Activated CD4-positive, alpha-beta T cell treated with anti-CD3 and anti-CD28 coated beads for 1 hour (primary cell): ENCODE measurements at places on chromosomes 4 and X.

DNA sequence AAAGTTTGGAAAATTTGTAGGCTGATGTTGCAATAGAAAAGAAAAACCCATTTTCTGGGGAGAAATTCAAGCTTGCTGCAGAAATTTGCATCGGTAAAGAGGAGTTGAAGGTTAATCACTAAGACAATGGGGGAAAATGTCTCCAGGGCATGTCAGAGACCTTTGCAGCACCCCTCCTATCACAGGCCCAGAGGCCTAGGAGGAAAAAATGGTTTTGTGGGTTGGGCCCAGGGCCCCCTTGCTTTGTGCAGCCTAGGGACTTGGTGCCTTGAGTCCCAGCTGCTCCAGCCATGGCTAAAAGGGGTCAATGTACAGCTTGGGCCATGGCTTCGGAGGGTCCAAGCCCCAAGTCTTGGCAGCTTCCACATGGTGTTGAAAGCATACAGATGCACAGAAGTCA, 17.8 kb downstream of the TMSB15A start:
- DNase-seq = no peak

GRCh38 chr4:54497947-54498346, 159.8 kb upstream of the KIT start:
- DNase-seq = no peak

- DNase-seq = no peak
These were observed 21.2 kb upstream of the GLRA2 start for GRCh38 chrX:14508025-14508690.

DNA sequence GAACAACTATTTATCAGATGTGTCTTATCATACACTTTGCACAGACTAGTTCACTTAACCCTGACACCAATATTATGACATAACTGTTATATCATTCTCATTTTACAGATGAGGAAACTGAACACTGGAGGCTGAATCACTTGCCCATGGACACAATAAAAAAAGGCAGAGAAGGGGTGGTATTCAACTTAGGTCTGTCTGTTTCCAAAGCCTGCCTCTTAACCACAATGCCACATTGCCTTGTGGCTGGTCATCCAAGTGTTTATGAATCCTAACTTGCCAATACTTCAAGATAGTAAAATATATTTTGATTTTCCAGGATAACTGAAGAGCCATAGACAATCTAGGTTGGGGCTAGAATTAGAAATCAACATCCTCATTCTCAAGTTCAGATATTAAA, 327.8 kb downstream of the NR3C2 start:
- DNase-seq = no peak

DNA sequence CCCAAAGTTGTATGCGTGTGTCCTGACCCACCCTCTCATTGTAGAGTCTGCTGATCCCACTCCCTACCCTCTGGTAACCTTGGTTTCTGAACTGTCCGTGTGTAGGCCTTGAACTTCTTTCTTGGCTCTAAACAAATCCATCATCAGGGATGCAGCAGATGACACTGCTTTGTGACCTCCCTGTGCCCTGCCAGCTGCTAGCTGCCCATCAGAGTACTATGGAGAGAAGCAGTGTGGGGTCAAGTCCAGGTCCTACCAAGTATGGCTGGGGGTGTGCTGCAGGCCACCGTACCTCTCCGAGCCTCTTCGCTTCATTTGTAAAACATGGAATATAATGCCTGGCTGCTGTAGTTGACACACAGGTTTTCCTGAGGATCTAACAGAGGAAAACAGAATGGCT, 183.5 kb upstream of the RBPJ start:
- no peak for DNase-seq

- no peak for DNase-seq
These were observed 444 bp upstream of the ARHGAP6 start for GRCh38 chrX:11666164-11666563.

GRCh38 chr4:42357325-42357724, 40.0 kb upstream of the SHISA3 start:
- DNase-seq = no peak

- no peak for DNase-seq
These were observed 374.9 kb upstream of the AADAT start for GRCh38 chr4:170464614-170465197.

GRCh38 chrX:47500554-47500953, 17.5 kb upstream of the ZNF41 start:
- no peak for DNase-seq

GRCh38 chr4:152463562-152463961, 72.3 kb downstream of the FBXW7 start:
- no peak for DNase-seq

GRCh38 chr4:142040043-142040442, 403.7 kb downstream of the IL15 start:
- no peak for DNase-seq

GRCh38 chr4:123256901-123257300, 139.7 kb upstream of the SPRY1 start:
- no peak for DNase-seq

GRCh38 chrX:110851780-110852179, 56.2 kb upstream of the CHRDL1 start:
- no peak for DNase-seq

DNA sequence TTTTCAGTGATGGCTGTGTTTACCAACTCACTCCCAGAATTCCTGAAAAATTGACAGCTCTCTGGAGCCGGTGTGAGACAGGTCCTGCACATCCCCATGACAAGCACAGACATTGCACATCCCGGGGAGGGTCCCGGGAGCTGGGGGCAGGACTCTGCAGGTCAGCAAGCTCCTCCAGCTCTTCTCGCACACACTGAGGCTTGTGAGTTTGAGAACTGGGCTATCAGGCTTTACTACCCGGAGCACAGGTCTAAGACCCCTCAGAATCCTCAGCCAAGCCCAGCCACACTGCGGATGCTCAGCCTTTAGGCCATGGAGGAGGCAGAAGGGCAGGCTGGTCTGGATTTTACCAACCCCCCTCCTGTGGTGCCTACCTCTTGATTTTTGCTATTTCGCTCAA, 5.6 kb upstream of the CLDN24 start:
- DNase-seq = no peak

DNA sequence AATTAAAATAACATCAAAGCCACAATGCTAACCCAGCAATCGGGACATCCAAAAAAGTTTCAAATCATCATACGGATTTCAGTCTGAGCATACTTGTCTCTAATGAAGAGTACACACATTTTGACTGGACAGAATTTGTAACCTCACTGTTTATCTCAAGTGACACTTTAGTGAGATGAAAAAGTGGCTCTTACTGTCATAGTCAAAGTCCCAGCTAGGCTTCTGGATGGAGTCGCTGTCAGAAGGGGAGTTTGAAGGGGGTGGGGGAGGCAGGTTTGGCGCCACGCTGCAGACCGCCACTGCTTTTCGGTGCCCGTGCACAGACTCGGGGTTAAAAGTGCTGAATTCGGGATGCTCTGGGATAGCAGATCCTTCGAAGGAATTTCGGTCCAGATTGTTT, 41.0 kb upstream of the MTNR1A start:
- no peak for DNase-seq

DNA sequence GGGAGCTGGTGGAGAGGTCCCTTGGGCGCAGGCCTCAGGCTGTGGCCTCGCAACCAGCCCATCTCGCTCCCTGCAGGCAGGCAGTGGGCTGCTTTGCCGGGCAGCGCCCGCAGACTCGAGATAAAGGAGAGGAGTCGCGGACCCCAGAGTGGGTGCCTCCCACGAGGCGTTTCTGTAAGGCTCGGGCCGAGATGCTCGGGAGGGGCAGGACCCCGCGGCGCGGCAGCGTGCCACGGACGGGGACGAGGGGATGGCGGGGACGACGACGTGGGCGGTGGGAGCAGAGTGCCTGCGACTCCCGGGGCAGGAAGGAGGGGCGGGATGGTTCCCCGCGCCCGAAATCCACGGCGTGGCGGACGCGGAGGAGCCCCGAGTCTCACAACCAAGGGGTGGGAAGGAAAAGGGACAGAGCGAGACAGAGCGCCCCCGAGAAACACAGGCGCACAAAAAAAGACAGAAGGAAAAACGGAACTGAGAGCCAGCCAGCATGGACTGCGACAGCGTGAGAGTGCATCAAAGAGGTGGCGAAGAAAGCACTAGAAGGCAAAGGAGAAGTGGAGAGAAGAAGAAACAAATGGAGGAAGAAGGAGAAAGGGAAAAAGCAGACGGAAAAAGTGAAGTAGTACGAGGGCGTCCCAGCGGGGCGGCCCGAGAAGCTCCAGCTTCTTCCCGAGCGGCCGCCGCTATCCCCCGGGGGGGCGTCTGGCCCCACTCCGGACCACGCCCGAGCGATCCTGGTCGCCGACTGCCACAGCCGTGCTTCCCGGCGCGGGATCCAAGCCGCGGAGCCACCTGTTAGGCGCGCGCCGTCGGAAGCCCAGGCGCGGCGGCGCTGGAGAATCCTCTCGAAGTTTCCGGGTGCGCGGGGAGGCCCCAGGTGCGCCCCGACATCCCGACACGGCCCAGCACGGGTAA, 1.5 kb downstream of the BEND4 start:
- no peak for DNase-seq

DNA sequence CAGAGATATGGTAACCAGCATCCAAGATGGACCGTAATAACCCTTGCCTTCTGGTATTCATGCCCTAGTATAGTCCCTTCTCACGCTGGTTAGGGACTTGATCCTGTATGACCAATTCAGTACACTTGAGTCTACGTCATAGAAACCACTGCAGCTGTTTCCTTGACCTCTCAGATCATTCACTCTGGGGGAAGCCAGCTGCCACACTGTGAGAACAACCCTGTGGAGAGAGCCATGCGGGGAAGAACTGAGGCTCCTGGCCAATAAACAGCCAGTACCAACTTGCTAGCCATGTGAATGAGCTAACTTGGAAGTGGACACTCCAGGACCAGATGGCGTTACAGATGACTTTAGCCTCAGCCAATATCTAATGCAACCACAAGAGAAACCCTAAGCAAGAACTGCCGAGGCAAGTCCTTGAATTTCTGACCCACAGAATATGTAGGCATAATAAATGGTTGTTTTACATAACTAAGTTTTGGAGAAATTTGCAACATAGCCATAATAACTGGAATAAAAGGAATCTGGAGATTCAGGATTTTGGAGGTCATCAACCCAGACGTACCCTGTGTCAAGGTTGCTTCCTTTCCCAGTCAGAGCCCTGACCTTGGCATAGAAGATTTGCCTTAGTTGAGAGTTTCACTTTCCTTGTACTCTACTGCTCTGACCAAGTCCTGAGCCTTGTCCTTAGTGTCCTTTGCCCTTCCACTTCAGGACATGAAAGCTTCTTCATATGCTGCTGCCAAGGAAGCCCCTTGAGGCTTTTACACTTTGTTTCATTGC, 87.3 kb upstream of the ZNF81 start:
- DNase-seq = no peak

DNA sequence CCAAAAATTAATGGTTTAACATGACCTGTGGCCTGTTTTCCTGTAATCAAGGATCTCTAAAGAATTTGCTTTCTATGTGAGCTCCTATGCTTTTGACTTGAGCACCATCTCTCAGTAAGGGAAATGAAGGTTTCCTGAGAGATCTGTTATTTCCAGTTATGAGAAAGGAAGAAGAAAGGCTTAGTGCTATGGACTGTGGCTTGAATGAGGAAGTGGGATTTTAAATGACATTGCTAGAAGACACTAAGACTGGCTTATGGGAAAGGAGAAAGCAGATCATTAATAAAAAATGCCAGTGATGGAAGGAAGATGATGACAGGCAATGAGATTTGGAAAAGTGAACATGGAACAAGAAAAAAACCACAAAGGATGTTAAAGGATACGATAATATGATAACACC, 285.4 kb downstream of the OPHN1 start:
- no peak for DNase-seq

DNA sequence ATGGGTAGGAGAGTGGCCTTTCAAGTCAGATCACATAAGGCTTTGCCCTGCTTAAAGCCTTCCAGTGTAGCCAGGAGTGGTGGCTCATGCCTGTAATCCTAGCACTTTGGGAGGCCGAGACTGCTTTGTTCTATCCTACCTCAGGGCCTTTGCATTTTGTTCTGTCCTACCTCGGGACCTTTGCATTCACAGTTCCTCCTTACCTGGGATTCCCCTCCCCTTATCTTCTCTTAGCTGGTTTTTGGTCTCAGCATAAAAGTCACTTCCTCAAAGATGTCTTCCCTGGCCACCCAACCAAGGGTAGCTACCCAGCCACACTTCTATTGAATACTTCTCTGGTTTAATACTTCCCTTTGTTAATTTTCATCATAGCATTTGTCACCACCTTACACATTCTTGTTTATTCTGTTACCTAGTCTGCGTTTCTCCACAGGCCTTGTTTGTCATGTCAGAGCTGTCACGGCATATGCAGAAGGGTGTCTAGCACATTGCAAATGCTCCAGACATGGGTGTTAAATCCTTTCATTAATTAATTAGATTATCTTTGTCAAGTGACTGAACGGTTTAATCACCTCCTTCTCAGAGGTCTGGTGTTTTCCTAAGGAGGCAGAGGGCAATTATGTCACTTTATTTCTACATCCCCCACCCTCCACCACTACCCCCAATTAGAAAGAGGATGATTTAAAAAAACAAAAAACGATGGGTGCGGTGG, 11.3 kb upstream of the SETD7 start:
- DNase-seq = no peak

DNA sequence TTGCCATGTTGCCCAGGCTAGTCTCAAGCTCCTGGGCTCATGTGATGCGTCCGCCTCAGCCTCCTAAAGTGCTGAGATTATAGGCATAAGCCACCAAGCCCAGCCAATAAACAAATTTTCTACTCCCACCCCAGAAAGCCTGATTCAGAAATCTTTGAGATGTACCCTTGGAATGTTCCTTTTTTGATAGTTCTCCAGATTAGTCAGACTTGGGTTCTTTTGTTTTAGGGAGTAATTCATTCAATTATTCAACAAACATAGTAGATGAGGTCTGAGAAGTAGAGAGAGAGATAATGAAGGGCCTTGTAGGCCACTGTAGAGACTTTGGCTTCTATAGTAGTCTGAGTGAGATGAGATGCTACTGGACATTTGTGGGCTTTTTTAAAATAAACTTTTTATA, 27.8 kb downstream of the RP2 start:
- no peak for DNase-seq

- DNase-seq = no peak
These were observed 61.2 kb downstream of the HMGB2 start for GRCh38 chr4:173272996-173273395.

GRCh38 chr4:38989487-38989886, 42.7 kb downstream of the TMEM156 start:
- no peak for DNase-seq
